Posterior cingulate gyrus (tissue), 11 donors: ENCODE measurements at places on chromosomes 6 and 20.
A peak's percentile ranks its signal among the peaks of the same experiment; 100 is the strongest.

GRCh38 chr20:48313324-48313723 lies 514.5 kb downstream of the PREX1 start:
- no peak for DNase-seq

DNA sequence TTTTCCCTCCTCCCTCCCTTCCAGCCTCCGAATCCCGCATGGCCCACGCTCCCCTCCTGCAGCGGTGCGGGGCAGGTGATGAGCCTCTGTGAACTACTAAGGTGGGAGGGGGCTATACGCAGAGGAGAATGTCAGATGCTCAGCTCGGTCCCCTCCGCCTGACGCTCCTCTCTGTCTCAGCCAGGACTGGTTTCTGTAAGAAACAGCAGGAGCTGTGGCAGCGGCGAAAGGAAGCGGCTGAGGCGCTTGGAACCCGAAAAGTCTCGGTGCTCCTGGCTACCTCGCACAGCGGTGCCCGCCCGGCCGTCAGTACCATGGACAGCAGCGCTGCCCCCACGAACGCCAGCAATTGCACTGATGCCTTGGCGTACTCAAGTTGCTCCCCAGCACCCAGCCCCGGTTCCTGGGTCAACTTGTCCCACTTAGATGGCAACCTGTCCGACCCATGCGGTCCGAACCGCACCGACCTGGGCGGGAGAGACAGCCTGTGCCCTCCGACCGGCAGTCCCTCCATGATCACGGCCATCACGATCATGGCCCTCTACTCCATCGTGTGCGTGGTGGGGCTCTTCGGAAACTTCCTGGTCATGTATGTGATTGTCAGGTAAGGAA lies at the start of gene OPRM1:
Gene OPRM1 (plus strand): TSS at position 10 of the 612 bp plus-strand sequence. CDS start 305 bp downstream, at position 315.
- peak; percentile 36 for DNase-seq

DNA sequence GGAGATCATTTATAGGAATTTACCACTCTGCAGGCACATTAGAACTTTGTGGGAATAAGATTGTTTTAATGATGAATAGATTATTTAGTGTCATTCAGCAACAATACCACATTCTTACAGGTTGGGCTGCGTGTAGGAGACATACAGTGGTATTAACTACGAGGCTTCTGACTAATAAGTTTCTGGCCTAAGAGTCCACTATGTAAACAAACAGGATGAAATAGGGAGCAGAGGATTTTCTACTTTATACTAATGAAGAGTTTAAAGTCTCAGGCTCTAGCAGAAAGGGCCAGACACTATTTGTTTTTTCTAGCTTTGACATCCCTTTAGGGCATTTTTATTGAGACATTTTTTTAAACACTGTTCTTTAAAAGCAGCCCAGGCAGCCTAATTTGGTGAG lies 75.6 kb downstream of the SLC24A3 start:
- no peak for DNase-seq

DNA sequence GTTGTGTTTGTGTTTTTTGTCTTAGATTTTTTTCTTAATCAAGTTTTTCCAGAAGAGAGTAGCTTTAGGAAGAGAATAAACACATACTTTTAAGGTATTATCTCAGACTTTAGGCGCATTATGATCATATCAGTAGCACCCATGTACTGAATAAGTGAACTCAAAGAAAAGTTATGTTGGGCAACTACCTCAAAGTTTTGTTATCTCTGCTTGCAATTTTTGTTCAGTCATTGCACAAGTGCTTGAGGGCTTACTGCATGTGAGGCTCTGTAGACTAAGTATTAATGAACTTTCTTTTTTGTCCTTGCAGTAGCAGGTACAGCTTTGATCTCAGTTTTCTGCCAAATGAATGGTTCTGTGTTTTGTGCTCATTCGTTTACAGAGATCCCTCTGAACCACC lies 189.0 kb downstream of the SLC16A10 start:
- no peak for DNase-seq

DNA sequence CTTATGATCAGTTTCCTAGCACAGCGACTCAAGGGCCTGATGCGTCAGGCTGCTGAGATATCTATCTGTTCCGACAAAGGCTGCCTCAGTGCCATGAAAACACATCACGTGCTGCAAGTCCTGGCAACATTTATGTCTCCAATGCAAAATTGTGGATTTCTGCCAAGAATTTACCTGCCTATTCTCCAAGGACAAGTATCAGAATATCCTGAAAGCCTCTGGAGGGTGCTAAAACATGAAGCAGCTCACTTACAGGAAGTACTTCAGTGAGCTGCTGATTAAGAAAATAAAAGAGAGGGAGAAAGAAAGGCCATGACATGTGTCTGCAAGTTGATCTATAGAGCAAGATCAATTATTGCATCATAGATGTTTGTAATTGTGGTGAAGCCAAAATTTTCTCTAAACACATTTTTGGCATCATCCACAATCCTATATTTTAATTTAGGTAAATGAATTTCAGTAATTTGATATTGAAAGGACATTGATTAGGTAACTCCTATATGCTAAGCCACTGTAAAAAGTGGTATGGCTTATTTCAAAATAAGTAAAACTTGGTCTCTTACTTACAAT lies 25.8 kb upstream of the TPBG start:
- DNase-seq: no peak

GRCh38 chr20:57921676-57922075 lies 211.9 kb upstream of the PMEPA1 start:
- DNase-seq: no peak

- no peak for DNase-seq
Observed at GRCh38 chr6:18976091-18976490, 588.9 kb downstream of the RNF144B start.

DNA sequence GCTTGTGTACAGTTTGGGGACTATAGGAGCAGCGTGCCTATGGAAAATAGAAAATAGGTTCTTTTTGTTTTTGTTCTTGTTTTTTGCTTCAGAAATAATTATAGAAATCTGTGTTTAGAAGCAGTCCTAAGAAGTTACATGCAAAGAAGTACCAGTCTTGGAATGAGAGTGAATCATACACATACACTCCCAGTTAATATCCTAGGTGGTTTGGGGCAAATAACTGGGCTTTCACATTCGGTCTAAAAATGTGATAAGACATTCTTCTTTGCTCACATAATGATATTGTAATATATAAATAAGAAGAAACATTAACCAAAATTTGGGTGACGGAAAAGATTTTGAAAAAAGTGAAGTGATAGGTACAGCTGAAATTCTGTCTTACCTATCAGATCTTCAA lies 61.0 kb downstream of the ENPP1 start:
- no peak for DNase-seq

DNA sequence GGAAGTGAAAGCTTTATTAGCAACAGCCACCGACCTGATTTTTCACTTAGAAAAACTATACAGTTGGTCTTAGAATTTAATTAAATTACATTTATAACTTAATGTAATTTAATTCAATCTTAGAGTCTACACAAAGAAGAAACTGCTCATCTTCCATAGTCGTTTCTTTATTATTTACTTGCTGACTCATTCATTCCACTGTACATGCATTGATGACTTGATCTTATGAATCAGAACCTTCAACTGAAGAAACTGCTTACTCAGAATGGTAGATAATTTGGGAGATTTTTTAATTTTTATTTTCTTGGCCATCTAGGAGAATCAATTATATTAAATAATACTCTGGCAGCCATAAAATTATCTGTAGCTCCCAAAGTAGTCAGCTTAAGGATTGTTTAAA lies 1021.6 kb upstream of the FLRT3 start:
- no peak for DNase-seq

DNA sequence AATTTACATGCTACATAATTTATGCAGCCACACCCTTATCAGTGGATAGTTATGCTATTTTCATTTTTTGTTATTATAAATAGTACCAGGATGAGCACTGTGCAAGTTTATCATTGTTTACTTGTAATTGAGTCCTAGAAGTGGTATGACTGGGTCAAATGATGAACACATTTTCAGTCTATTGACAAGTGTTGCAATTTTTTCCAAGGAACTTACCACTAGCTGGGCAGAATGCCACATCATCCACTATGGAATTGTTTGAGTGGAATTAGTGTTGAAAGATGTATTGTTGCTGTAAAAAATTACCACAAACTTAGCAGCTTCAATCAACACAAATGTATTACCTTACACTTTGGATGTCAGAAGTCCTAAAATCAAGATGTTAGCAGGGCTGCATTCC lies 38.1 kb upstream of the OPN5 start:
- no peak for DNase-seq

GRCh38 chr6:157036245-157036711 lies 259.1 kb downstream of the ARID1B start:
- DNase-seq: no peak

GRCh38 chr20:10216146-10216791 lies 2.4 kb upstream of the SNAP25 start:
- DNase-seq: no peak

- DNase-seq: no peak
Observed at GRCh38 chr6:136644597-136644952, 94.4 kb upstream of the MAP7 start.

- DNase-seq: no peak
Observed at GRCh38 chr6:117906507-117906957, 532 bp upstream of the SLC35F1 start.

- no peak for DNase-seq
Observed at GRCh38 chr20:2752567-2753460, 47.6 kb downstream of the CPXM1 start.

- DNase-seq: no peak
Observed at GRCh38 chr20:37841971-37842370, 61.0 kb upstream of the VSTM2L start.

GRCh38 chr20:40188319-40188718 lies 500.7 kb downstream of the MAFB start:
- no peak for DNase-seq

DNA sequence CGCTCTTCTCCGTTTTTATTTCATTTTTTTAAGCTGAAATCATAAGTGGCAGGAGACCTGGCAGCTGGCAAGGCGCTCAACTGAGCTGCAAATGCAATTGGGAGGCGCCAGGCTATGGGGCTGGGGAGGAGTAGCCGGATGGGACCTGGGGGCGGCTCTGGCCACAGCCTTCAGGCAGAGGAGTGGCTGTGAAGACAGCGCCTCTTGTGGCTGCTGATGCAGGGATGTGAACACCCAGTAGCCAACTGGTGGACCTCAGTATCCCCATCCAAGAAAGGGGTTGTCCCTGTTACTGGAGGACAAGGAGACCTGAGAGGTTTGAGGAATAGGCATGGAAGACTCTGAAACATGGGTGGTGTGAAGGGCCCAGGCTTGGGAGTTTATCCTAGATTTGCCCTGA lies 12.6 kb downstream of the KCNK17 start:
- DNase-seq: no peak

DNA sequence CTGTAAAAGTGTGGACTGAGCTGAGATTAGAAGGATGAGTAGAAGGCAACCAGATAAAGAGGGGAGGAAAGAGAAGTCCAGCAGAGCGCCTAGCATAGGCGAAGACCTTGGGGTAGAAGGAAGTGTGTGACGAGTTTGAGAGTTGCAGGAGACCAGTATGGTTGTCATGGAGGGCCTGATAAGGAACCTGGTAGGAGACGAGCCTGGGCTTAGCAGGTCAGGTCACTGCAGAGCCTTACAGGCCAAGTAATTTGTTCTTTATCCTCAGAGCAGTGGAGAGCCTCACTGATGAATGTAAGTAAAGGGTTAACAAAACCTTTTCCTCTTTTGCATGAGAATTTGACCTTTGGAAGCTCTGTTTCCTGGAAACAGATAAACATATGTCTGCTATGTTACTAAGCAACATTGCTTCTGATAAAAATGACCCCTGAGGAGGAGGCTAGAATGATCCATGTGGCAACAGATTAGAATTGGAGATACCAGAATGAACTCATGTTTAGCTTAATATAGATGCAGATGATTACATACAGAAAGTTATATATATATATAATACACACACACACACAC lies 2.9 kb upstream of the TMEM74B start:
- no peak for DNase-seq

DNA sequence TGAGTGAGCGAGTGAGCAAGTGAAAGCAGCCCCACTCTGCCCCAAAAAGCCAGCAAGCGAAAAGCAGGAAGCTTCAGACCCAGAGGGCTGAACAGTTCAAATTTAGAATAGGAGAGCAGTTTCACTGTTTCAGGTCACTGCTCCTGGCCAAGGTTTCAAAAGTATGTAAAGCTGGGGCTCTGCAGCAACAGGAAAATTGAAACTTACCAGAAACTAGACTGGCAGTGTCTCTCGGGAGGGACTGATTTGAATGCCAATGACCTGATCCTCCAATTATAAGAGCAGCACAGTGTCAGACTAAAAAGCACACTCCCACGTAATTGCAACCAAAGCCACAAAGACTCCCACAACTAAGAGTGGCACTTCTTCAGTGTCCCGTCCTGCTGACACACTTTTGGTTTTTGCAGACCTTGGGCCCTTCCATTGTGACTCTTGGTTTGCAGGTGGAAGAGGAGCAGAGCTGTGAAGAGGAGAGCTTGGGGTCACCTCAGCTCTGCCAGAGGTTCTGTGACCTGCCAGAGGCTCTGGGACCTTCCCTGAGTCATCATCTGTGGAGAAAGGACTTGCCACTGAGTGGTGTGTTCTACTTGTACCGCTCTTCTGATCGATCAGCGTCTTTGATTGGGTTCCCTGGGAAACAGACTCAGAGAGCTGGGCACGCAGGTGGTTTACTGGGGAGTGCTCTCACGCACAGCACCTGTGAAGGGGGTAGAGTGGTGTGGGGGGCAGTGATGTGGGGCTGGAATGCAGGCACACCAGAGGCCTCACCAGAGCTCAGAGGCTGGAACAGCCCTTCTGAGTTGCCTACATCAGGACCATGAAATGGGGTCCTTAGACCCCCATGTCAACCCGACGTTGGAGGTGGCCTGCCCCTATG lies 52.7 kb upstream of the PTGIS start:
- no peak for DNase-seq

GRCh38 chr20:53411129-53411528 lies 182.5 kb downstream of the ZNF217 start:
- DNase-seq: no peak

GRCh38 chr6:22017766-22018165 lies 279.1 kb downstream of the PRL start:
- DNase-seq: no peak

GRCh38 chr20:5608104-5608441 lies 142.1 kb upstream of the SHLD1 start:
- DNase-seq: no peak

GRCh38 chr20:53346335-53346648 lies 247.3 kb downstream of the ZNF217 start:
- no peak for DNase-seq

DNA sequence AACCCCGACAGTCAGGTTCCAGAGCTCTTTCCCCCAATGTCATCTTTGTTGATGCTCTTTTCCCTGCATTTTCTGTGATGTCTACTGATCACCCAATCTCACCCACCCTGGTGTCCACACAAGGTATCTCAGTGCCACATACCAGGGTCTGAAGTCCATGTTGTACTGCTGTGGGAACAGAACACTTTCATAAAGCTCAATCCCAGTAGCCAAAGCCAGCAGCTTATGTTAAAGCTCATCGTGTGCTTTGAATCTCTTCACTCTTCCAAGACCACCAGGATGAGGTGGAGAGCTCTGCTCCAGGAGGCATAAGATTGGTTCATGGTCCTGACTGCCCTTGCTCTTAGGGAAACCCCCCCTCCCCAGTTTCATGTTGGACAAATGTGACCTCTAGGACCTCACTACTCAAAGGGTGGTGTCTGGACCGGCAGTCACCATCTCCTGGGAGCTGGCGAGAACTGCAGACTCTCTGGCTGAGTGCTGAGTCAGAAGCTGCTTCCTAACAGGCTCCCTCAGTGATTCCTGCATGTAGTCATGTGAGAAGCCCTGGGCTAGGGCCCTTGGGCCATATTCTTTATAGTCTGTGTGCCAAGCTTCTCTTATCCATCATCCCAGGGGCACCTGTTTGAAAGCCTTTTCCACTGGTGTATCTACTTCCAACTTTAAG lies 13.4 kb upstream of the CPNE5 start:
- DNase-seq: no peak
